Sigmoid colon (tissue), 7 donors: ENCODE measurements at places on chromosomes 1 and 21. TPM values are rescaled to one million over a fixed set of nuclear protein-coding genes. Genes with fewer than 3 reads are reported as not detected.

Gene CFAP45
- total RNA-seq = not detected

Gene PADI2
- 0.27 TPM for total RNA-seq

Gene LCE3E
- not detected for total RNA-seq

Gene ZBTB8B
- total RNA-seq = not detected

Gene WDR3
- total RNA-seq = 4.6 TPM

Gene C1orf226
- total RNA-seq = 11.4 TPM

Gene NCMAP
- not detected for total RNA-seq

Gene LCE1E
- total RNA-seq = not detected

Gene SLC27A3
- 22.8 TPM for total RNA-seq

Gene GPBP1L1
- total RNA-seq = 94.5 TPM

Gene FRRS1
- 1.6 TPM for total RNA-seq

Gene SYT2
- total RNA-seq = not detected

Gene DISP1
- total RNA-seq = 31.3 TPM

Gene CYP4A22
- not detected for total RNA-seq

Gene TSSK3
- total RNA-seq = 2.1 TPM

Gene HMCN1
- total RNA-seq = 22.7 TPM

Gene C1QC
- total RNA-seq = 47.9 TPM

Gene RCC1
- 11.0 TPM for total RNA-seq

Gene C4BPA
- not detected for total RNA-seq

Gene KRTAP12-2
- not detected for total RNA-seq

Gene STUM
- total RNA-seq = 16.1 TPM

Gene PGLYRP4
- total RNA-seq = not detected

Gene FMO1
- 0.28 TPM for total RNA-seq

Gene SPRR2B
- total RNA-seq = not detected

Gene IGSF8
- total RNA-seq = 11.4 TPM

Gene NBPF4
- total RNA-seq = not detected

Gene SDHB
- 228 TPM for total RNA-seq

Gene SERPINC1
- total RNA-seq = not detected

Gene CFHR2
- not detected for total RNA-seq

Gene TRIM45
- total RNA-seq = 2.3 TPM

Gene BTBD19
- total RNA-seq = 9.4 TPM

Gene THAP3
- 27.1 TPM for total RNA-seq

Gene SPRR2A
- total RNA-seq = not detected

Gene CAMK2N1
- 31.9 TPM for total RNA-seq

Gene PRMT6
- 6.1 TPM for total RNA-seq

Gene KMO
- 0.36 TPM for total RNA-seq

Gene COL6A2
- total RNA-seq = 810 TPM

Gene OR2G3
- not detected for total RNA-seq

Gene PIGR
- 9.3 TPM for total RNA-seq
